ENCODE measurements at places on chromosomes 5 and 9.

- no peak for DNase-seq
These were observed 254.2 kb downstream of the SAXO1 start for GRCh38 chr9:18778846-18779245.

DNA sequence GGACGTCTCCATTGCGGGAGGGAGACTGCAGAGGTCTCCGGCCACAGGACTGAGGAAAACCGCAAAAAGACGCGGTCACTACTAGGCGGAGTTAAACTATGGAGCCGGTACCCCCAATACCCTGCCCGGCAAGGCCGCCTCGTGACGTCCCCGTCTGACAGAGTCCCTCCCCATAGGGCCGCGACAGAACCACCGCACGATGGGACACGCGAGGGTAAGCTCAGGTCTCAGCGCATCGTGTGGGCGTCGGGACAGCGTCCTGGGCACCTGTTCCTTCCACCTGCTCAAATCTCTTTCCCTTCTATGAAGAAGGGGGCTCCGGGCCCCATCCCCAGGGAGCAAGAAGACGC, 35.2 kb upstream of the GLDC start:
- peak; percentile 29 for DNase-seq

DNA sequence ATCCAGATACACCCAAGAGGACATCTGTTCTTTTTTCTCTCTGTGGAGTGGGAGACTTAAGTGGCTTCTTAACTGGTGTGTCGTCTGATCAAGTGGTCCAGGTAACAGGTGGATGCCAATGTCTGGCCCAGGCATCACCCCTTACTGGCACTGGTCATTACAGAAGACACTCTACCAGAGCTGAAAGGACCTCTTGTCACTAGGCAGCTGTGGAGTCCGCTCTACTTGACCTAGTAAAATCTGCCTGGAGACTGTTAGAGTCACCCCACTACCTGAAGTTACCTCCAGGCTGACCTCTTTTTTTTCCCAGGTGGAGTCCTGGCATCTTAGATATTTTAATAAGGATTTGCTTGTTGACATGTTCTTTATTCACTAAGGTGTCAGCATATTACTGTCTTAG, 22.5 kb downstream of the FXN start:
- DNase-seq = no peak

- DNase-seq = no peak
These were observed 139.3 kb downstream of the ARRDC3 start for GRCh38 chr5:91243852-91244251.

GRCh38 chr9:34554211-34555001, 31.6 kb upstream of the ENHO start:
- no peak for DNase-seq

DNA sequence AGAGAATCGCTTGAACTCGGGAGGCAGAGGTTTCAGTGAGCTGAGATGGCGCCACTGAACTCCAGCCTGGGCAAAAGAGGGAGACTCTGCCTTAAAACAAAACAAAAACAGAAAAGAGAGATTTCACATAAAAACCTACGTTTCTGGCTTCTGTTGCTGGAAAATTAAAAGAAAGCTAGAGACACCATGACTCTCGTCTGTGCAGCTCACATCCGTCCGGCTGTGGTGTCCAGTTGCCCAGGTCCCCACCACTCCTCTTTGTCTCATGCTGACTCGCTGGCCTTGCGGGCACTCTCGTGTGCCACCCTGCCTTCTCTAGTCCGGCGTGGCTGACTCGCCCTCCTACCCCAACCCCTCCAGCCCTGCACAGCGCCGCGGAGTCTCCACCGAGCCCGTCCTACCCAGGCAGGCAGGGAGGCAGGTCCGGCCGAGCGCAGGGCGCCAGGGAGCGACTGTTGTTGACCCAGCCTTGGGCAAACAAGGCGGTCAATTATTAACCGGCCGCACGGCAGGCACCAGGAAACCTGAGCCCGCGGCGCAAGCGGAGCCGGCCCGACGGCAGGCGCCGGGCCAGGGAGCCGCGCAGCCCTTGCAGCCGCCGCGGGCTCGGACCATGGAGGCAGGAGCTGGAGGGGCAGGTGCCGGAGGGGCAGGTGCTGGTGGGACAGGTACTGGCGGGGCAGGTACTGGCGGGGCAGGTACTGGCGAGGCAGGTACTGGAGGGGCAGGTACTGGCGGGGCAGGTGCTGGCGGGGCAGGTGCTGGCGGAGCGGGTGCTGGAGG, at the start of gene PRRT1B:
PRRT1B (plus strand) TSS at position 521 of the 783 bp plus-strand sequence; CDS start at position 614, 93 bp downstream.
- DNase-seq = no peak

- no peak for DNase-seq
These were observed 22.2 kb upstream of the SLC1A3 start for GRCh38 chr5:36584009-36584875.

GRCh38 chr9:132591244-132591643, 8.8 kb downstream of the BARHL1 start:
- DNase-seq = no peak

DNA sequence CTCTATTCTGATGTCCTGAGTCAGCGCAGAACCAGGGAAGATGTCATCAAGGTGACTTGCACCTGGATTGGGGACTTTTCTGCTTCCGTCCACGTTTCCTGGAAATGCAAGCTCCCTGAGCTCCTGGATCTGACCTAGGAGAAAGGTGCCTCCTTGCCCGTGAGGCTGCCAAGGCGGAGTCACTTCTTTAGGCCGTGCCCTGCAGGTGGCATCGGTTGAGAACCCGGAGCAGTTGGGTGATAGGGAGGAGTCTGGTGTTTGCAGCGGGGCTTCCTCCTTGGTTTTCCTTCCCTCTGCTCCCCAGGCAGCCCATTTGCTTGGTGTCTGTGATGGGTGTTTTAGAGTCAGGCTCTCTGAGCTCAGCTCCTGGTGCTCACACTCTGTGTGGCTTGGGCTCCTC, 15.2 kb downstream of the NANS start:
- no peak for DNase-seq

DNA sequence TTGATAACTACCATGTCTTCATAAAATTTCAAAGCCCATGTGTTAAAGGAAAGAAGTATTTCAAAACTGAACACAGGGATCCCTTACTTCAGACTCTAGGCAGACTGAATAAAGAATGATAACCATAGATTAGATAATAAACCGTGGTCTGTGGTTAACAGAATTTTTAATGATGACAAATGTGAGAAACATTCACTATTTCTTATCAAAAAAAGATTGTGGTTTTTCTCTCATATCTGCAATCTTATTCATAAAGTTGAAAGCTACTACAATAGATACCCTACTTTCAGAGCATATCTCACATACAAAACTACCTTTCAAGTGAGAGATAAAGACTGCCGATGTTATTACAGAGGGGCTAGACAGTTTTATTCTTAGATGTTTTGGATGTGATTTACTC, 816.8 kb upstream of the DMAC1 start:
- no peak for DNase-seq

- no peak for DNase-seq
These were observed 1.5 kb upstream of the PBX3 start for GRCh38 chr9:125745682-125746016.

DNA sequence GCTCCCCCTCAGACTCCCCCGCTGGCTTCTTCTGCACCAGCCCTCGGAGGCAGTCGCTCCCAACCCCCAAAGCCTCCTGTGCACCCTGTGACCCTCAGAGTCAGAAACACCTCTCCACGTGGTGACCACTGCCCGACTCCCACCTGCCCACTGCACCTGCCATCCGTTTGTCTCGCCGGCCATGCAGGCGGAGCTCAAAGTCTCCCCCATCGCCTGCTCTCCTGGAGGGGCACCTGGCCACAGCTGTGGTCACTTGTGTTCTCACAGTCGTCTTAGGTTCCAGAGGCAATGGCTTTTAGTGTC, 38.2 kb downstream of the MRPL36 start:
- no peak for DNase-seq

- peak; percentile 69 for DNase-seq
These were observed 113.0 kb downstream of the KLHL3 start for GRCh38 chr5:137622850-137623249.

GRCh38 chr9:131475111-131475955, 27.4 kb upstream of the POMT1 start:
- no peak for DNase-seq

DNA sequence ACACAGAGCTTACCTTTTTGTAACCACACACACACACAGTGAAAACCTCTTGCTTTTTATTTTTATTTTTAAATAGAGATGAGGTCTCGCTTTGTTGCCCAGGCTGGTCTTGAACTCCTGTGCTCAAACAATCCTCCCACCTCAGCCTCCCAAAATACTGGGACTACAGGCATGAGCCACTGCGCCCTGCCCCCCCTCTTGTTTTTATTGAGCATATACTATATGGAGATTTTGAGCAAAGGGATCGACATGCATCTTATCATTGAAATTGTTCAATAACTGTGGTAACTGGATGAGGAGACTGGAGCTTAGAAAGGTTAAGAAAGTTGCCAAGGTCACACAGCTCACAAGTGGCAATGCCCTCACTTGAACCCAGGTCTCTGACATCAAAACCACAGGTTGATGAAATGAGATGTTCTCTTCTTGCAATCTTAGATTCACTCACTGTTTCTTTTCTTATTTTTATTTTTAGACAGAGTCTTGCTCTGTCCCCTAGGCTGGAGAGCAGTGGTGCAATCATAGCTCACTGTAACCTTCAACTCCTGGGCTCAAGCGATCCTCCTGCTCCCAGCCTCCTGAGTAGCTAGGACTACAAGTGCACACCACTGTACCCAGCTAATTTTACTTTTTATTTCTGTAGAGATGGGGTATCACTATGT, 26.8 kb upstream of the STXBP1 start:
- peak; percentile 40 for DNase-seq

DNA sequence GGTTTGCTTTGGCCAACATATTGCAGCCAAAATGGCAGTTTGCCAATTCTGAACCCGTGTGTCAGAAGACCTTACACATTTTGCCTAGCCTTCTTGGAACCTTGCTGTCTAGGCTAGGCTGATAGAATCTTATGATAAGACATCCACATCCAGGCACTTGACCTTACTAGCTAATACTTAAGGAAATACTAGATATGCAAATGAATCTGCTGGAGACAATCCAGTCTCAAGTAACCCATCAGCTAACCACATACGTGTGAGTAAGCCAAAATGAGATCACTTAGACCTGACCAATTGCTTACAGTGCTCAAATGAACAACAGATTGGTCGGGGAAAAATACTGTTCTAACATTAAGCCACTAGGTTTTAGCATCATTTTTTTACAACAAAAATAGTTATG, 1504.6 kb upstream of the CDH9 start:
- DNase-seq = peak; percentile 60

- no peak for DNase-seq
These were observed 662.1 kb upstream of the CDH9 start for GRCh38 chr5:27700526-27700925.

GRCh38 chr5:40233268-40233667, 446.4 kb upstream of the PTGER4 start:
- no peak for DNase-seq

GRCh38 chr5:116566251-116566650, 8.4 kb downstream of the SEMA6A start:
- DNase-seq = no peak

DNA sequence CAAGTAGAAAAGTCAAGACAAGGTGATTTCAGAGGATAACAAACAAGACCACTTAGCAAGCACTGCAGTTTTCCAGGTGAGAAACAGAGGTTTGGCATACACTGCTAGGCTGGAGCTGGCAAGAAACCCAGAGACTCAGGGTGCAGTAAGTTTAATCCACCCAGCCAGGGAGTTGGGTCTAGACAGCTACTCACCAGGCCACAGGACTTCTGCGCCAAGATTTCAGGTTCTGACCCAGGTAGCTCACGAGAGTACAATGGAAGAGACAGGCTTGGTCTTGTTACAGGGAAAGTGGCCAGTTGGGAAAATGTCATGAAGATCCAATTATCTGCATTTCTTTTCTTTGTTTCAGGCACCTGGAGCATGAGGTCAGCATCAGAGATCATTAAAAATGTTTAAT, 9.8 kb downstream of the SMIM23 start:
- DNase-seq = no peak

- peak; percentile 4 for DNase-seq
These were observed 23.4 kb downstream of the DMRTA1 start for GRCh38 chr9:22469928-22470544.

GRCh38 chr9:36317766-36318165, 59.5 kb upstream of the GNE start:
- DNase-seq = no peak

- no peak for DNase-seq
These were observed 445.0 kb upstream of the DMAC1 start for GRCh38 chr9:8244505-8245092.

- no peak for DNase-seq
These were observed 378.8 kb upstream of the TLE4 start for GRCh38 chr9:79193001-79193400.

- DNase-seq = peak; percentile 2
These were observed 253.3 kb downstream of the EDIL3 start for GRCh38 chr5:84131372-84131771.

DNA sequence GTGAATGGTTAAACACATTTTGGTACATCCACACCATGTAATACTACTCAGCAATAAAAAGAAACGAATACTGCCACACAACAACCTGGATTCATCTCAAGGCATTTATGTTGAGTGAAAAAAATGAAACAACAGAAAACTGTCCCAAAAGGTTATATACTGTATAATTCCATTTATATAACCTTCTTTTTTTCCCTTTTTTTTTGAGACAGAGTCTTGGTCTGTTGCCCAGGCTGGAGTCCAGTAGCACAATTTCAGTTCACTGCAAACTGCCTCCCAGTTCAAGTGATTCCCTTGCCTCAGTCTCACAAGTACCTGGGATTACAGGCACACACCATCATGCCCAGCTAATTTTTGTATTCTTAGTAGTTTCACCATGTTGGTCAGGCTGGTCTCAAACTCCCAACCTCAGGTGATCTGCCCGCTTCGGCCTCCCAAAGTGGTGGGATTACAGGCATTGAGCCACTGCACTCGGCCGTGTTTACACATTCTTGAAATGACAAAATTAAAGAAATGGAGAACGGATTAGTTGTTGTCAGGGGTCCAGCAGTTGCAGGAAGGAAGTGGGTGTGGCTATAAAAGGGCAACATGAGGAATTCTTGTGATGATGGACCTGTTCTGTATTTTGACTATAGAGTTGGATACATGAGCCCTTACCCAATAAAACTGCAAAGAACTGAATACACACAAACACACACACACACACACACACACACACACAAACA, 17.4 kb downstream of the PPP6C start:
- peak; percentile 58 for DNase-seq

GRCh38 chr5:123119334-123119986, 30.4 kb downstream of the PRDM6 start:
- DNase-seq = peak; percentile 30

DNA sequence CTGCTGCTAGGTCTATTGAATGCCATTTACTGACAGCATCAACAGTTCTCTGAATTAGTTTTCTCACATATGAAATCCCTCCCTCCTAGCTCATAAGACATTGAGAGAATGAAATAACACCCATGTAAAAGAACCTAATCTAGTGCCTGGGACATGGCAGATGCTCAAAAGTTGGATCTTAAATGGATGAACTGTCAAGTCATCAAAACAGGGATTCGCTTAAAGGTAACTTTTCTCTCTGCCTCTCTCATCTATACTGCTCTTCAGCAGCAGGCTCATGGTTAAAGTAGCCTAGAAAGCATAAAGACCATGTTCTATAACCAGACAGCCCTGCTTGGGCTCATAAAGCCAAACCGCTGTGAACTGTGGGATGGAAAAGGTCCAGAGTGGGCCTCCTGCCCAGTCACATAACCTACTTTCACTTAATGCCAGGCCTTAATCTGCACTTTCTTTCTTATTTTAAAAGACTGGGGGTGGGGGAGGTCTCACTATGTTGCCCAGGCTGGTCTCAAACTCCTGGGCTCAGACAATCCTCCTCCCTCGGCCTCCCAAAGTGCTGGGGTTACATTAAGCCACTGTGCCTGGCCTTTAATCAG, 3.7 kb downstream of the TMEM245 start:
- peak; percentile 37 for DNase-seq

- peak; percentile 7 for DNase-seq
These were observed 352.6 kb upstream of the PANK3 start for GRCh38 chr5:168931638-168932345.

- DNase-seq = no peak
These were observed 187.9 kb downstream of the PALM2AKAP2 start for GRCh38 chr9:109967651-109968642.

Data from fibroblast of gingiva (primary cell).